Fibroblast of skin of right quadriceps (primary cell): ENCODE measurements at places on chromosomes 11 and 22.

DNA sequence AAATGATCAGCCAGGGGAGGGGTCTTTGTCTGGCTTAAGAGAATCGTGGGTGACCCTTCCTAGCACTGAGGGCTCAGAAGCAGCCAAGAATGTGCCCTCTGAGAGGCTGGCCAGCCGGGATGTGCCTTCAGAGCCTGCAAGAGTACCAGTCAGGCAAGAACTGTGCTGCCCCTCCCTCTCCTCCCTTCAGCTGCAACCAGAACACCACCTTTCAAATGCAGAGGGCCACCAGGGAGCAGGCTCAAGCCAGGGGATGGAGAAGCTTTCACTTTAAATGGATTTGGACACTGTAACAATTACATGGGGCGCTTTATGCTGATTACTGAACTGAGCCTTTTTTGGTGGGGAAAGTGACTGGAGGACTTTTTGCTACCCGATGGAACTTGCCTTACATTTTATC is 44.9 kb upstream of the TENM4 start:
- no peak for DNase-seq

- DNase-seq: no peak
These were observed 44.4 kb downstream of the AHNAK start for GRCh38 chr11:62502030-62502730.

- DNase-seq: no peak
These were observed 122.7 kb downstream of the FCHSD2 start for GRCh38 chr11:73019449-73019848.

GRCh38 chr11:107583629-107584195 is 7.2 kb upstream of the ELMOD1 start:
- DNase-seq: peak; percentile 44

DNA sequence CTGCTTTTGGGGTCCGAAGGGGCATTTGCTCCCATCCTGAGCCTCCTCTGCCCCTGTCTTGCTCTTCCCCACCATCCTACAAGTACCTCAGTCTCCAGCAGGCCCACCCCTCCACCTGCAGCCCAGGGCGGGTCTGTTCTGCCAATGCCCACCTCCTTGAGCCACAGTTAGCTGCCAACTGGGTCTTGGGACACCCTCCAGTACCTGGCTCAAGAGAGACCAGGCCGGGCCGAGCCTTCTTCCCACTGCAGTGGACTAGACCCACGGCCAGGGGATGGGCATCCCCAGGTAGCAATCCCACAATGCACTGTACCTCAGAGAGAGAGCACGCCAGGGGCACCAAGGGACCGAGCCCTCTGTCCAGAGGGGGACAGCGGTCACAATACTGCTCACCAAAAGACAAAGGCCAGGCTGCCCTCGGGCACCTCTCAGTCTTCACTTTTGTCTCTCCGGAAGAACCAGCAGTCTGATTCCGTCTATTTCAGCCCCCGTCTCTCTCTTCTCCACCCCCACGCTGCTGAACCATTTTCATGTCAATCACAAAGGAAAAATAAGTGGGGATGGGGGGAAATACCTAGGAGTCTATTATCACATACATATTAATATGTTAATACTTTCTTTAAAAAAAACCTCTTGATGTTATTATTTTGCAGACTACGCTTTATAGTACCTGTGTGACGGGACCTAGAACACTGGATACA is 51.7 kb downstream of the SYT13 start:
- DNase-seq: no peak

GRCh38 chr11:13338019-13338426 is 60.4 kb downstream of the BMAL1 start:
- peak; percentile 60 for DNase-seq

GRCh38 chr11:34259087-34259486 is 98.7 kb downstream of the ABTB2 start:
- no peak for DNase-seq

DNA sequence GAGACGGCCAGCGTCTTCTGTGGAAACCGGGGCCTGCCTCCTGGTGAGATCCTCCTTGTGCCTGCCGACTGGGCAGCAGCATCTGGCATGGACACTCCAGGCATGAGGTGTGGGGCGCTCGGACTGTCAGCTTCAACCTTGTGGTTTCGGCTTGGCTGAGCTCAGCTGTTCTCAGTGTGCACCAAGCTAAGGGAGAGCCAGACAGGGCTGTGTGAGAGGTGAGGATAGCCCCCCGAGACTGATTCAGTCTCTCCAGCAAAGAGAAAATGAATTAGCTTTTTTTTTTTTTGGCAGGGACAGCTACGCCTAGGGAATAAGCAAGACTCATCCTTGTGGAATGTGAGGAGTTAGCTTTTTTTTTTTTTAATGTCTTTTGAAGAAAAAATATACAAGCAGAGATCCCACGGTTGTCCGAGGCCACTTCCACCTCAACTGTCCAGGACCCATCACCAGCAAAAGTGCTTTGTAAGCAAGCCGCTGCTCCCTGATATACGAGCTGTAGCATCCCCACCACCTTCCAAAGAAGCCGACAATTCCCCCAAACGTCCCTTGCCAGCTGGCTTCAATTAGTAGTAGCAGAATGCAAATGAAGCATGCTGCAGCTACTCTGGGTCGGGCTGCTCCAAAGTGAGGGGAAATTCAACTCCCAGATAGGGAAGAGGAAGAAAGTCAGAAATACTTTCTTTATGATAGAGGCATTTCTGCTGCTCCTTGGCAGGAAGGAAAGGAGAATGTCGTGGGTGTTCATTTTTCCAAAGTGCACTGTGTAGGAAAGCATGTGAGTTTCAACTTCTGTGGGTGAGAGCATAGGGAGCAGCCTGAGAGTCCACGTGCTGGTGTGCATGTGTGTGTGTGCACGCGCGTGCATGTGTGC is 9.7 kb upstream of the THY1 start:
- DNase-seq: peak; percentile 93

- no peak for DNase-seq
These were observed 1.1 kb upstream of the CNTN5 start for GRCh38 chr11:99019696-99020095.

DNA sequence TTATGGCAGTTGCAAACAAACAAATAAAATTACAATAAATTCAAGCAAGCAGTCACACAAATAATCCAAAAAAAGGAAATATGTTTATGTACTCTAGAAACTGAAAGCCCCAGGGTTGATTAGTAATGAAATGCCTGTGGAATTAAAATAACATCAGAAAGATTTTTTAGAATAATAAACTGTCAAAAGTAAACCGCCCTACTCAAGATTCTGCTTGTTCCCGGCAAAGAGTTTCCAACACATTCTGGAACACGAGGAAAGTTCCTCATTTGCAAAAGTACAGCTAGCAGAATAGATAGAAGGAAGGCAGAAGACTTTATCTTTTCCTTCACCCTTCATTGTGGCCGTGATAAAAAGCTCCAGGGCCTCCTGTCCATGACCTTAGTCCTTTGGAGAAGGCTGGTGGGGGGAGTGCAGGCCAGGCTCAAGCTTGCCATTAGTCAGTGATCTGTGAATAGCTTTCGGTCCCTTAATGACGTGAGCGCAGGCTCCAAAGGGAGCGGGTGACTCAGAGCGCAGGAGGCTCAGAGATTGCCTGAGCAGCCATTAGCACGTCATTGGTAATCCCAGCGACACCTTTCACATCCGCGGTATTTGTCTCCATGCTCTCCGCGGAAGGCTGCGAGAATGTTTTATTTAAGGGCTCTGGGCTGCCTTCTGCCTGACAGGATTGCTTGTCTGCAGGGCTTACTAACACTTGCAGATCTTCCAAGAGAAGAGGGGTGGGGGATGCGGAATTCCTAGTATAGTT is 458.3 kb downstream of the METTL15 start:
- peak; percentile 98 for DNase-seq

- peak; percentile 17 for DNase-seq
These were observed 17.8 kb downstream of the OTUB1 start for GRCh38 chr11:64003807-64004589.

- no peak for DNase-seq
These were observed 33.6 kb upstream of the TUB start for GRCh38 chr11:8047382-8047781.

- no peak for DNase-seq
These were observed 52.4 kb upstream of the ARFGAP3 start for GRCh38 chr22:42909363-42910058.

- DNase-seq: peak; percentile 98
These were observed 273.5 kb downstream of the ST3GAL4 start for GRCh38 chr11:126628790-126629621.

- no peak for DNase-seq
These were observed 4.5 kb downstream of the IL18 start for GRCh38 chr11:112159098-112160065.

DNA sequence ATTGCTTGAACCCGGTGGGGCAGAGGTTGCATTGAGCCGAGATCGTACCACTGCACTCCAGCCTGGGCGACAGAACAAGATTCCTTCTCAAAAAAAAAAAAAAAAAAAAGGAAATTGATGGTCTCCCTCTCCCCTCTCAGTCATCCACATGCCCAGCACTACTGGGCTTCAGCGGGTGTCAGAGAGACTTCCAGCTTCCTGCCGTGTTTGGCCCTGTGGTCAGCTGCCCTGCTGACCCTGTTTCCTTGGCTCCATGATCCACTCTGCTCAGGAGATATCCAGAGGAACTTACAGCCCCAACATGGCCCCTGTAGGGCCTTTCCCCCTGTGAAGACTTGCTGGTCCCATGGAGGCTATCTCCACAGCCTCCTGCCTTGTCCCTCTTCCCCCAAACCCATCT is 6.1 kb upstream of the PNPLA3 start:
- DNase-seq: no peak

GRCh38 chr11:16252373-16252772 is 104.0 kb downstream of the SOX6 start:
- peak; percentile 10 for DNase-seq

DNA sequence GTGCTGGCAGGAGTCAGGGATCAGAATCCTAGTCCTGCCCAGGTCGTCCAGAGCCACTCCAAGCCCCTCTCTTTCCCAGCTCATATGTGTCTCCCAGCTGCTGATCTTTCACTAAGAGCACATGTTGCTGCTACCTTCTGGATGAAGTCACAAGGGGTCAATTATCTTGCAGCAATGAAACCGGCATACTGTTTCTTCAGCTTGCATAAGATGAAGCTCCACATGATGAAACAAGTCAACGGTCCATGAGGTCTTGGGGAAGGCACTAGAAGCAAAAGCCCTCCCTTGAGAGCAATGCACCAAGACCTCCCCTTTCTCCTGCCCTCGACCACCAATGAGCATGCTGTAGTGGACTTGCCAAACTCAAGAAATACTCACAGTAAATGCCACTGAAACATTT is 148.9 kb downstream of the TENM4 start:
- DNase-seq: no peak

GRCh38 chr22:37284126-37284804 is 2.0 kb downstream of the CYTH4 start:
- DNase-seq: no peak

GRCh38 chr11:17406082-17406817 is 17.8 kb upstream of the KCNJ11 start:
- no peak for DNase-seq

DNA sequence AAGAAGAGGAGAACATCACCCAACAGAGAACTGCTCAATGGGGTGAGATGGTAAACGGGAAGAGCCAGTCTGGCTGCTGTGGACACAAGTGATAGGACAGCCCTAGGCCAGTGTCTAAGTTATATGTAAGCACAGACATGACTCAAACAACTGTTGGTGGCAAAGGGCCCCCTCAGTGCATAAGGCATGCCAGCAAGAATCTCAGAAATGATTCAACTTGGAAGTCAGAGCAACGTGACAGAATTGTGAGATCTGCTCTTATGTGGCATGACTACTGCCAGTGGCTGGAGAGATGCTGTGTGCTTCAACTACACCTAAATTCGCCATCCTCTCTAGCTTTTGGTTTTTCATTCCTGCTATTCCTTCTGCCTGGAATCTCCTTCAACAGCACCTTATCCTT is 7.4 kb downstream of the SLN start:
- DNase-seq: peak; percentile 39

DNA sequence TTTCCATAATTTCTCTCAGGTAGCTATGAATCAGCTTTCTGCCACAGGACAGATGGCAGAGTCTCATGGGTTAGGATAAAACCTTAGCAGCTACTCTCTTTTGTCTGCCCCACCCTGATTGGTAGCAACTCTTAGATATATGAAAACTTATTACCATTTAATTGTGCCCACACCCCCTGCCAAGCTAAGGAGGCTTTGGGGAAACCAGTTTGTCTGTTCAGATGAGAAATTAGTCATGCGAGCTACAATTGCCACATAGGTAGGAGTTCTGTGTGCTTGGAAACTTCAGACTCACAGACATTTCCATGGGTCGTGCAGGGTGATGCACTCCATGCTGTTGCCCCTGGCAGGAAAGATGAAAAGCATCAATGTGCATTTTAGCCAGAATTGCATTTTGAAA is 39.9 kb downstream of the CD44 start:
- DNase-seq: no peak

GRCh38 chr22:28674121-28674563 is 5.5 kb downstream of the TTC28 start:
- peak; percentile 83 for DNase-seq

DNA sequence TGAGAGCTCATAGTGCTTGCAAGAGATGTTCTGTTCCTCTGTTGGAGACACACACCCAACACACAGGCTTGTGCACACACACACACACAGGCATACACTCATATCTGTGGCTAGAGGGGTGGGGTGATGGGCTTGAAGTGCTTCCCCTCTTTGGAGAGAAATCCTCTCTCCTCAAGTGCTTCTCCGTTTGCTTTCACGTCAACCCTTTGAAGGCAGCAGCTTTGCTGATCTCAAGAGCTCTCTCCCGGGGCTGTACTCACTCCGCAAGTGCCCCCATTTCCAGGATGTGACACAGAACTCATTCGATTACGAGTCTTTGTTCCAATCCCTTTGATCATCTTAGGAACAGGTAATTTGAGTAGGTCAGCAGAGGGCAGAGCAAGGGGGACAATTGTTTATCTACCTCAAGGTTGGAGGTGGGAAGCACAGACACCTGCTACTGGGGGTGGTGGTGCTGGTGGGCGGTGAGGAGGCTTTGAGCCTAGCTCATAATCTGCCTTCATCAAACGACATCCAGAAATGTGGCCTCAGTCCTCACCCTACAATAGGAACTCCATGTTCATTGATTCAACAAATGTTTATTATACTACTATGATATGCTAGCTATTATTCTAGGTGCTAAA is 529.8 kb upstream of the CADM1 start:
- DNase-seq: no peak

DNA sequence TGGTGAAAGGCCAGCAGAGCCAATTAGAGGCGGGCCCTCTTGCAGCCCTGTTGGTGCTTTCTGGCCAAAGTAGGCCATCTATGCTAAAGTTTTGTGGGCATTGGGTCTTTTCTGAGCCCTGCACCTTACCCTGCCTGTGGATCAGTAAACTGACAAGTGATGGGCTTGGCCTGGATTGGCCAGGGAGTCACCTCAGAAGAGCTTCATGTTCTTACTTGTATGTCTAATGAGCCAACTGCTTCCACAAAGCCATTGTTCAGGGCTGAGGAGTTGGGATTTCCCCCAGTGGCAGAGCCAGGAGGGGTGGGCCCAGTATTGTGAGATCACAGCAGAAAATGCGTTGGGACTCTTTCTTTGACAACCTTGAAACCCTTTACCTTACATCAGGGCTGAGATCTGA is 90.4 kb downstream of the CWC15 start:
- no peak for DNase-seq

- DNase-seq: no peak
These were observed 57.5 kb downstream of the ANO1 start for GRCh38 chr11:70135625-70136059.

GRCh38 chr11:12701811-12702592 is 27.8 kb downstream of the TEAD1 start:
- no peak for DNase-seq
